D341Med (cell line): ENCODE measurements at places on chromosomes 2 and 18.

GRCh38 chr2:144078802-144079724 is 440.9 kb downstream of the ZEB2 start:
- DNase-seq: no peak

- peak; percentile 82 for DNase-seq
Observed at GRCh38 chr2:28958689-28959088, 22.4 kb upstream of the TOGARAM2 start.

GRCh38 chr2:178707476-178707875 is 99.7 kb downstream of the TTN start:
- DNase-seq: no peak

DNA sequence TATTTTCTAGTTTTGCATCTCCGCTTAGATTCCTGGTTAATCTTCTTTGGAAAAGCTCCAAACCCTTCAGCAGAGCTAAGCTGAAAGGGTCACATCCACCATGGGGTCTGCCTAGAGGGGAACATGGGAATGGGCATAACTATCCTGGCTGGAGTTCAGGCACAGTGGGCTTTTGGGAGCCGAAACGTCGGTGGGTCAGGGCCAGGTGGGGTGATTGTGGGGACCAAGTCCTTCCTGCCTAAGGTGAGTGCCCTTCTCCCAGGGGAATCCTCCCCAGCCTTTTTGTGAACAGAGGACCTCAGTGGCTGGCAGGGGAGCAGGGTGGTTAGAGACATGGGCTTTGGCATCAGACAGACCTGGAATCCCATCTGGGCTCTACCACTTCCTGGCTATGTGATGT is 60.3 kb downstream of the CELF4 start:
- DNase-seq: no peak

GRCh38 chr2:120715941-120716340 is 19.7 kb upstream of the GLI2 start:
- no peak for DNase-seq

- DNase-seq: no peak
Observed at GRCh38 chr2:67583185-67583584, 186.1 kb downstream of the ETAA1 start.

DNA sequence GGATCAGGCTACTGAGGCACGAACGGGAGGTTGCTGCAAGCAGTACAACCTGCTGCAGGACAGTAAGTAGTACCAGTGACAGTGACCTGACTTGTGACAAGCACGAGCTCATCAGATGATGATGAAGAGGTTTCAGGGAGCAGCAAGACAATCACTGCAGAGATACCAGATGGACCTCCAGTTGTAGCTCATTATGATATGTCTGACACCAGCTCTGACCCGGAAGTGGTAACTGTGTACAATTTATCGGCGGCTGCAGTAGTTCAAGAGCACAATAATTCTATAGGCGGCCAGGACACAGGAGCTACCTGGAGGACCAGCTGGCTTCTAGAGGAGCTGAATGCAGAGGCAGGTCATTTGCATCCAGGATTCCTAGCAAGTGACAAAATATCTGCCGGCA is 64.0 kb upstream of the GULP1 start:
- DNase-seq: no peak

DNA sequence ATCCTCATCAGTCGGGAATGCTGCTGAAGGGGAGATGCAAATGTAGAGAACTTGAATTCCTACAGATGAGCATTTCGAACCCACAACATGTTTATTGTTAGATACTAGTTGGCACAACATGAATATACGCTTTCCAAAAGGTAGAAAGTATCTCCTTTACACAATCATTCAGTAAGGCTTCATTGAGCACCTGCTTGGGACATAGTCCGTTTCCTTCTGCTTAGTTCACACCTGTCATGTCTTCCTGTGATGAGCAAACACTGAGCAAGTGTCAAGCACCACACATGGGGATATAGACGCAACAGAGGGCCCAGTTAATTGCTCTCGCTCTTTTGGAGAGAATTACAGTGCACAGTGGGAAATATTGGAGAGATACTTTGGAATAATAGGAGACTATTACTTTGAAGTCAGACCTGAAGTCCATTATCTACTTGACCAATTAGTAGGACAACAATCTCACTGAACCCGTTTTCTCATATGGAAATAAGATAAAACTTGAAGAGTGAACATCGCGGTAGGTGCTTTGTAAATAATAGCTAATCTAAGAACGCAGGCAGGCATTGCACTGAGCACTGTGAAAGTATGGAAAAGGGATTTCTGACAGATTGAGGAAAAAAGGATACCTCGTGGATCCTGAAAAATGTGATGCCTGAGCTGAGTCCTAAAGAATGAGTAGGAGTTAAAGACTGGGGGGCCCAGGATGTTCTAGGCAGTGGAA is 1.2 kb downstream of the CPSF3 start:
- no peak for DNase-seq

- DNase-seq: no peak
Observed at GRCh38 chr2:45988879-45989278, 308.3 kb upstream of the EPAS1 start.

- DNase-seq: no peak
Observed at GRCh38 chr2:17461087-17461475, 57.2 kb downstream of the RAD51AP2 start.

DNA sequence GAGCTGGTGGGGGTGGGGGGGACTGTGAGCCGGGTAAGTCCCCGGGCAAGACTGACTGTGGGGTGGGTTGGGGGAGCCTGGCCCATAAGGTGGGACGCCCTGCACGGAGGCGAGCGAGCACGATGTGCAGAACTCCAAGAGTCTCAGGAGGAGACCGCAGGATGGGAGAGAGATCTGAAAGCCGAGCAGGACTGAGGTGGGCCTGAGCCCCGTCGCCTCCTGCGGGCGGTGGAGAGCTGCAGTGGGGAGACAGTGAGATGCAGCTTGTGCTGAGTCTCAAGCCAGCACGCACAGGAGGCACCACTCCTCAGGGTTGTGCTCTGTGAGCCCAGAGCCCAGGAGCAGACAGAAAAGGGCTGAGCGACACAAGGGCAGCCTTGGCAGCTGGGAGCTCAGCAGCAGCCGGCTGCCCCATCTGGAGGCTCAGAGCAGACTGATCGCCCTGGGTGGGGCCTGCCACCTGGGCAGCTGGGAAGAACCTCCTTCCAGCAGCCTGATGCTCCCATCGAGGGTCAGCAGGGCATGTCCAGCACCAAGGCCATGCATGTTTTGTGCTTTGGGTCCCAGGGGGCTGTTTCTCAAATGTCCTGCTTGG is 15.9 kb downstream of the ARHGEF4 start:
- DNase-seq: no peak

DNA sequence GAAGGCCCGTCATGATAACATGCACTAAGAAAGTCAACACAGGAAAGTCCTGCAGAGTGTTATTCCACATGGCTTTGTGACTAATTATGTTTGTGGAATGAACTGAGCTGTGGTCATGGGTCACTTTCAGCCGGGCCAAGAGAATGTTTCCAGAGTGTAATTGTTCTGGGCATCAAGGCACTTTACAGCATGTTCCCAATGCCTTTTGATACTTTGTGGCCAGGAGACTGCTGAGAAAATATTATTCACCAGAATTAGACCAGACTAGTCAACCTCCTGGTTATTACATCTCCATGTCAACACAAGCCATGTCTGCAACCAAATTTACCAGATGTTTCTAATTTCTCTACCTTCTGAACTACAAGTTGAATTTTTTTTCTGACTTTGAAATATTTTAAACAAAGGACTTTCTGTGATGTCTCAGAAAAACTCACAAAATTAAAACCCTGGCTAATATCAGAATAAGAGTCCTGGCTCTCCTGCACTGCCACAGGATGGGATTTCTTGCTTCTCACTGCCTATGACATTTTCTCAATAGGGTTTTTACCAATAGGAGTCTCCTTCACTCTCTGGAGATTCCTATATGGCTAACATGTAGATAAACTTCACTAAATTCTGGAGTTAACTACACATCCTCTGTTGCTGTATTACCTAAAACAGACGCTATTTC is 90.6 kb upstream of the WDR75 start:
- no peak for DNase-seq

DNA sequence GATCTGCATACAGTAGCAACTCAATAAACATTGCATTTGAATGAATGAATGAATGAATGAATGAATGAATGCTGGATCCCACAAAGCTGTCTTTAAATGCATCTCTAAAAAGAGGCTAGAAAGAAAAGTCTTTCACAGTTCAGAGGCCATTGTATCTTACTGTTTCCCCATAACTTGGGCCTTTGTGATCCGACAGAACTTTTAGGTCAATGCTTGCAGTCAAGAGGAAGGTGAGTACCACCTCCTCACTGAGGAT is 119.9 kb upstream of the COPS8 start:
- DNase-seq: no peak

- DNase-seq: no peak
Observed at GRCh38 chr2:236859908-236860307, 225.8 kb upstream of the COPS8 start.

- no peak for DNase-seq
Observed at GRCh38 chr2:8457092-8457481, 224.8 kb upstream of the ID2 start.

GRCh38 chr18:3388980-3389379 is 61.0 kb upstream of the TGIF1 start:
- no peak for DNase-seq

DNA sequence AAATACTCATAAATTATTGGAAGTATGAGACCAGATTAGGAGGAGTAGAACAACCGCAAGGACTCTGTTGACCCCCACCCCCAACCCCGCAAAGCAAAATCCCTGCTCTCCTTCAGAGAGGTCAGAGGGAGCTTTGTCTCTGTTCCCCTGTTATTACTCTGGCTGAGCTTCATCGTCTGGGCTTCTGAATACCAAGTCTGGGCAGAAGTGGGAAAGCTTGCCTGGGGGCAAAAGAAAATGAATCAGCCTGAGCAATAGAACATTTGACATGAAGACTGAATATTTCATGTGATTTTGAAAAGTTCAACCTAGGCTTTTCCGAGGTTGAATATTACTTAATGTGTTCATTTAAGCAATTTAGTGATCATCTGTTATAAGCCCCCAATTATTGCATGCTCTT is 114.6 kb upstream of the ARHGAP28 start:
- no peak for DNase-seq

GRCh38 chr18:6579486-6579885 is 150.0 kb upstream of the ARHGAP28 start:
- DNase-seq: no peak

DNA sequence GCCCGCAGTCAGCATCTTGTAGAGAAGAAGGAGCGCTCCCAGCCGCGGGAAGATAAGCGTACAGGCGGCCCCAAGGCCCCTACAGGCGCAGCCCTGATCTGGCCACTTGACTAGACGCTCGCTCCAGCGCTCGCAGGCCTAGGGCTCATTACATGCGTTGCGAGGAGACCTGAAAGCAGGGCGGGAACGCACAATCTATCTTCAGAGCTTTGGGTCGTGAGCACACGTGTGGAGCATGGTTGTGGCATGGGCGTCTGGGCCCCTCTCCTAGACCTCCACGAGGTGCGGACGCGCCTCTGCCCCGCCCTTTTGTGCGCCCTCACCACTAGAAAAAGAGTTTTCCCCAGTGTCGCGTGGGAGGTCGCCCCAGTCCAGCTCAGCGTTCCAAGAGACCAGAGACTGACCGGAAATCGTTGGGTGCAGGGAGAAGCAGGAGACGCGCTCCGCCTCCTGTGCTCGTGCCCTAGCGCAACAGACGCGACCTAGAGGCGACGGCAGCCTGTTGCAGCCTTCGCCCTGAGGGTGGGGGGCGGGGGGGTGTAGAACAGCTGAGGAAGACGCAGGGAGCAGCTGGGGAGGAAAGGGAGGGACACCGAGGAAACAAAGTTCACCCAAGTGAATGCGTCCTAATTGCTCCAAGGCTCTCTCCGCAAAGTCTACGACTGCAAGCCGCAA is 12.6 kb downstream of the NR4A2 start:
- DNase-seq: no peak

GRCh38 chr2:225488743-225489142 is 89.2 kb downstream of the NYAP2 start:
- no peak for DNase-seq

GRCh38 chr2:95351598-95351915 is 51.0 kb upstream of the FAHD2A start:
- no peak for DNase-seq

DNA sequence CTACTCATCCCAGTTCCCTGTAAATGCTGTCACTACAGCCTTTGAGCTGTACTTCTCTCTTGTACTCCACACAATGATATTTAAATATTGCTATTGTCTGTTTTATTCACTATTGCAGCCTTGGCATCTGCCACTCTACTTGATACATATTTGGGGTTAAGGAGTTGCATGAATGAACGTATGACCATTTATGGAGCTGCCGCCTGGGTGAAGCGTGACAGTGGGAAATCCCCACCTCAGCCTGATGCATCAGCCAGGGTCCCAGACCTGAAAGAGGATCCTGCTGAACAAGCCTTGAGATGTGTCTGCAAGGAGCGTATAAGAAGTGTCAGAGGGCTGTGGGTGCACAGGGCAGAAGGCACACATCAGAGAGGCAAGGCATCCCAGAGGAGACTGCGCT is 39.1 kb downstream of the MRPL35 start:
- no peak for DNase-seq

- no peak for DNase-seq
Observed at GRCh38 chr2:20444101-20444992, 2.5 kb upstream of the RHOB start.

DNA sequence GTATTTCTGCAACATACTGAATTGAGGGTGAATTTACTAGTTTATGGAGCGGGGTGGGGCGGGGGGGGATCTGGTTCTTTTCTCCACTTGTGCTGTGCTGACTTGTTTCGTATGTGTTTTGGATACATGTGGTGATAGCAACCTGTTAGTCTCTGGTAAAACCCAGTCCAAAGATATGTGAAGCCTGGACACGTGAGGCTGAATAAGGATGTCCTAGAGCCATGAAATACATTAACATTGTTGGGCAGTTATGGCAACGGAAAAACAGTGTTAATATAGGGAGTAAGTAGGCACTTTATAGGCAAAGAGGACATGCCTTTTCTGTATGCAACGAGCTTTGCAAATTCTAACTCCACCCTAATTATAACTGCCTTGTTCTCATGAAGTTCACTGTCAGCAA is 42.1 kb upstream of the NEMP2 start:
- DNase-seq: no peak

DNA sequence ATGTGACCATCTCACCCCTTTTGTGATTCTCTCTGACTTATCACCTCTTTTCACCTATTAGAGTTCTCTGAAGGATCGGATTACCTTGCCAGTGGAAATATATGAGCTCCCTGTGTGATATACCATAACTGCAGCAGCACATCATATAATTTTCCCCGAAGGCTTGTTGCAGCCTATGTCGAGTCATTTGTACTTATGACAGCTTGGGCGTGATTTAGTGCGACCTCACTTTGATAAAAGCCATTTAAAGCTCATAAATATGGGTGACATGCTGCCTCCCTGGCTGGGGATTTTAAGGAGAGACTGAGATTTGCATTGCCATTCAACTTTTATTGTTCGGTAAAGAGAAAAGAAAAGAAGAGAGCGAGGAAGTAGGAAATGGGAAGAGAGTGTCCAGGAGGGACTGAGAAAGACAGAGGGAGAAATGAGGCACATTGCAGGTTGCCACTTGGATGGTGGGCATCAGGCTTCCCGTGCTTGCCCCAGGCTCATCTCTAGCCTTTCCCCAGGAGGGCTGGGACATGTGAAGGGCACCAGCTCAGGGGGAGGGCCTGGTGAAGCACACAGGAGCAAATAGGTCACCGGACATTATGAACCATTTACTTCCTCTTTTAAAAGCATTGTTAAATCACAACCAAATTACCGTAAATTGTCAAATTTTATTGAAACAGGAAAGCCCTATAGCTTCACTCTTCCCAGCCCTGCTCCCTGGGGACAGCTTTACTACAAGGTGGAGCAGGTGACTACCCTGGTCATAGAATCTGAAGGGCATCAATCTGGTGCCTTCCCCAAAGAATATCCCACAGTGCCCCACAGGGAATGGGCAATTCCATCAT is 161.3 kb downstream of the SETBP1 start:
- no peak for DNase-seq
